NCI-H1105 treated with DMSO at 0.1 percent for 48 hours (cell line): ENCODE measurements at places on chromosomes 2 and 18.

DNA sequence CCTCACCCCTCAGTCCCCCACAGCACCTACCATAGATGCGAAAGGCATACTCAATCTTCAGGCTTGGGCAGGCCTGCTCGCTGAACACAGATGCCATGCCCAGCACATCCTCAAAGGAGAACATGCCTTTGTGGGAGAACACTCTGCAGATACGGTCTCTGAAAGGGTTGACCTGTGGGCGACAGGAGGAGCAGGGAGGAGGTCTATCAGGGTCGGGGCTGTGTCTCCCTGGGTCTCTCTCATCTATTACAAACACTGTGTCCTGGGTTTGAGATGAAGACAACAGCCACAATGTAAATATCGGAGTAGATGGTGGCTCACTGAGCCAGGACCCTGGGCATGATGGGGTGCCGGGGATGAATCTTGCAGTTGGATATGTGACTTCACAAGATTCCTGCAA is 46.0 kb downstream of the CIB4 start:
- no peak for DNase-seq

DNA sequence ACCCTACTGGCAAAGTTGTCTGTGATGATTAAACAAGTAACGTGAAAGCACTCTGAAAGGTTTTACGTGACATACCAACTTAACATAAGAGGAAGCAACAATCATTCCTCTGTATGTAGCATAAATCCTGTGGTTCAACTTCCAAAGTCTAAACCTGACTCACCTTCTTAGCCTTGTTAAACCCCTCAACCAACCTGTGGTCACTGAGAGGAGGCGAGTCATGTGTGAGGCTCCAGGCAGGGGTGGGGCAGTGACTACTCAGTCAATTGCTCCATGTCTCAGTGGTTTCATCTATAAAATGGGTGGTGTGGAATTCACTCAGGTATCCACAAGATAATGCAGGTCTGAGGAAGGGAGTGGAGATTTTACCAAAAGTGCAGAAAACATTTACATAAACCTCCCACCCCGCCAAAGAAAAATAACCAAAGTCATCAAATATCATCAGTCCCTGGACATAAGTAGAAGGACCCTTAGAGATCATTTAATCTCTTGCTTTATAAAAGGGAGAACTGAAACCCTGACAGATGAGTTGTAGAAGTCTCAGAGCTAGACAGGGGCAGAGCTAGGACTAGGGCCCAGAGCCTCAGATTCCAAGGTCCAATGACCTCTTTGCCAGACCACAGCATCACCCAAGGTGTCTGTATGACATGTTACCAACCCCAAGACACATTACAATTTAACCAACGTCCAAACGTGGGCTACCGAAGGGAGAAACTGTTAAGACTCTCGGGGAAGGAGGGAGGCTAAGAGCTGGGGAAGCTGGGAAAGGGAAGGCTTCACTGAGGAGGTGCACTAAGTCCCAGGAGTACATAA is 3.7 kb upstream of the PCBP1 start:
- no peak for DNase-seq

DNA sequence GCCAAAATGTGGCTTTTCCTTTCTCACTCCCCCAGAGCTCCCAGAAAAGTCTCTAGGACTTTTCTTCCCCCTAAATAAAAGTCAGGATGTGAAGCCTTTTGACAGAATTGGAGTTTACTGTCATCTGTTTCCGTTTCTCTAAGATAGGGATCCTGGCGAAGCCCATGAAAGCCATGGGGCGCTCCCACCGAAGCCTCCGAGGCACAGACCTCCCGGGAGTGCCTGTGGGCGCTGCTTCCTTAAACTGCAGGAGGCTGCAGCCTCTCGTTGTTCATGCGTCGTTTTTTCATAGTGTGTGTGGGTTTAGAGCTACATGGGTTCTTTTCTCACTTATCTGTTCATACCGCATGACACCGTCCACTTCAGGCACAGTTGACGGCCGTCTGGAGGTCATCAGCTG is 56.8 kb downstream of the ASAP2 start:
- no peak for DNase-seq

DNA sequence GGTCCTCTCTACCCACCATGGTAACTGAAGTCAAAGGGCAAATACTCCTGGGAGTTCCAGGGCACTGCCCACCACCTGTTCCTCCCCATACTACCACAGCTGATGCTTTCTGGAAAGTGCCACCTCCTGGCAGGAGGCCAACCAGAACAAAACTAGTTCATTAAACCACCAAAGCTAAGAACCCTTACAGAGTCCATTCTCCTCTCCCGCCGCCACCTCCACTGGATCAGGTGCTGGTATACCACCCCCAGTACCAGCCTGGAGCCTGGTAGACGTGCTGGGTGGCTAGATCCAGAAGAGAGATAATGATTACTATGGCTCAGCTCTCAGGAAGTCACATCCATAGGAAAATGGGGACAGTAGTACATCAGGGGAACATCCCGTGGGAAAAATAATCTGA is 300.9 kb downstream of the RIT2 start:
- no peak for DNase-seq

- DNase-seq, result no peak
Observed at GRCh38 chr2:30666266-30666874, 140.9 kb downstream of the CAPN13 start.
